Stimulated activated CD8-positive, alpha-beta memory T cell treated with anti-CD3 and anti-CD28 coated beads, Interleukin-7, amount 100 ng/mL, for 1 hour (primary cell): ENCODE measurements at places on chromosomes 3 and 15.

DNA sequence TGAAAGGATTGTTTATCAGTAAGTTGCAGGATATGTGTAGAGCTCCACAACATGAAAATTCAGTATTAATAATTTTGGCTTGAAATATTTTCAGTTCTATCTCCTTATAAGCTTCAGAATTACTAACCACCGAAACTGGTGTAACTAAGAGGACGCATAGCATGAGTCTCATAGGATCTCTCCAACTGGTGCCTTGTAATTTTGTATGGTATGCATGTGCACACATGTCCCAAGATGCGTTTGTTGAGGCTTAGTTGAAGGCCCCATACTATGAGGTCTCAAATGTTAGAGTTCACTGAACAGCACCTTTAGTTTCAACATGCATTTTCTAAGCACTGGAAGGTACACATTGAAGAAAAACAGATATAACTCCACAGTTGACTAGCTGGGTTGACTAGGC, 195.4 kb downstream of the TP63 start:
- DNase-seq = no peak

DNA sequence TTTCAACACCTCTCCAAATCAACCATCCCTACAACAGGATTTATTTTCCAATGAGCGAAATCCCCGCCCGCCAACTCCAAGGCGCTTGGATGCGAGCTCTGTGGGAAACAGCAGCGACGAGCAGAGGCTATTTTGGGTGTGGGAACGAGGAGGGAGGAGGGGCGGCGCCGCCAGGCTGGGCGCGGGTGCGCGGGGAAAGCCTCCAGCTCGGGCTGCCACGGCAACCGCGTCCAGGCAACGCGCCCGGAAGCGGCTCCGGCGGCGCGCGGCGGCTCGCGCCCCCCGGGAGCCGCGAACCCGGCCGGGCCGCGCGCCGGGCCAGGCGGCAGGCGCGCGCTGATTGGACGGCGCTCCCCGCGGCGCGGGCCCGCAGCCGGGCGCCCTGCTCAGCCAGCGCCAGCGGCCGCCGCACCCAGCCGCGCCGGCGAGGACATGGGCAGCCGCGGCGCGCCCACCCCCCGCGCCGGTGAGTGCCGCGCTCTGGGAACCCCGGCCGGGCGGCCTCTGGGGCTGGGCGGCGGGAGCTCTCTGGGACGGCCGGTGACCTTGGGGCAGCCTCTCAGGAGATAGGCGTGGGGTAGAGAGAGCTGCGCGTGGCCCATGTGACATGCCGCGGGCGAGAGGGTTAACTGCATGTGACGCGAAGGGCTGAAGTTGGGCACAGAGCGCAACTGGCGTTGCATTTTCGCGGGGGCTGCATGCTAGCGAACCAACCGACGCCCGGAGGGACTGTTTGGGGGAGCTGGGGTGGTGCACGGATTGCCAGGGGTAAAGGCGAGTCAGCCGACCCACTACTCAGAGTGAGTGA, at the start of gene FAM81A:
FAM81A (plus strand) TSS at position 370 of the 808 bp plus-strand sequence. CDS start 20,441 bp downstream, outside the sequence.
- no peak for DNase-seq

- no peak for DNase-seq
Measured at GRCh38 chr3:68648494-68648893, 283.9 kb downstream of the TAFA4 start.

DNA sequence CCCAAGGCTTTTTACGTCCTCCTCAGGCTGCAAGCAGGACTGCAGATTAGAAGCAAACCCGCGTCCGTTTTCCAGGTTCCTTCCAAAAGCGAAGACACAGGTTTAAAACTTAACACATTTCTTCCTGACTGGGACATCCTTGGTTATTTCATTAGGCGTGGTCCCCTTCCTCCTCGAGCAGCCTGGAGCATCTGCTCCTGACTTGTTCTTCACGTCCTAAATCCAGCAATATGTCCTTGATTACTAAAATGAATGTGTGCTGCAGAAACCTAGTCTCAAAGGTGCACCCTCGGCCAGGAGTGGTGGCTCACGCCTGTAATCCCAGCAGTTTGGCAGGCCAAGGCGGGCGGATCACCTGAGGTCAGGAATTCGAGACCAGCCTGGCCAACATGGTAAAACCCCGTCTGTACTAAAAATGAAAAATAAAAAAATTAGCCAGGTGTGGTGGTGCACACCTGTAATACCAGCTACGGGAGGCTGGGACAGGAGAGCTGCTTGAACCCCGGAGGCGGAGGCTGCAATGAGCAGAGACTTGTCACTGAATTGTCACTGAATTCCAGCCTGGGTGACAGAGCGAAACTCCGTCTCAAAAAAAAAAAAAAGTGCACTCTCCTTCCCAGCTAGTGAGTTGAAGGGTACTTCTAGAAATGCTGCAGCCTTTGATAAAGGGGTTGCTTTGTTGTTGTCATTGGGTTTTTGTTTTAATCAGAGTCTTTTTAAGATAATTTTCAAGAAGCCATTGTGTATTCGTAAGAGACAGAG, 842 bp upstream of the LRIG1 start:
- DNase-seq = no peak

- no peak for DNase-seq
Measured at GRCh38 chr3:2156244-2156847, 57.7 kb downstream of the CNTN4 start.

DNA sequence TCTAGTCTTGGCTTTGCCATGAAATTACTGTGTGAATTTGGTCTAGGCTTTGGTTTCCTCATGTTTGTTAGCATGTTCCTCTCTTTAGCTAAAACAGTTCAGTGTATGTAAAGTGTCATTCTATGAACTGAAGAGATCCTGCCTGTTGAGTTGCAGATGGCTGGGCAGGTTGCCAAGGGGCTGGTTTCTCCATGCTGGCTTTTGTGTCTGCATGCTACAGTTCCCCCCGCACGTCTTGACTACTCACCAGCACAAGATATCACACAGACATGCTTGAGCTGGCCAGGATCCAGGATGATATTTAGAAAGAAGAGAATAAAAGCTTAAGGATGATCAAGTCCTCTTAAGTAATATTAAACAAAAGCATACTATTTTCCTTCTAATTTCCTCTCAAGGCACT, 90.2 kb downstream of the CERS3 start:
- no peak for DNase-seq

GRCh38 chr3:87025661-87026645, 35.0 kb upstream of the VGLL3 start:
- no peak for DNase-seq

DNA sequence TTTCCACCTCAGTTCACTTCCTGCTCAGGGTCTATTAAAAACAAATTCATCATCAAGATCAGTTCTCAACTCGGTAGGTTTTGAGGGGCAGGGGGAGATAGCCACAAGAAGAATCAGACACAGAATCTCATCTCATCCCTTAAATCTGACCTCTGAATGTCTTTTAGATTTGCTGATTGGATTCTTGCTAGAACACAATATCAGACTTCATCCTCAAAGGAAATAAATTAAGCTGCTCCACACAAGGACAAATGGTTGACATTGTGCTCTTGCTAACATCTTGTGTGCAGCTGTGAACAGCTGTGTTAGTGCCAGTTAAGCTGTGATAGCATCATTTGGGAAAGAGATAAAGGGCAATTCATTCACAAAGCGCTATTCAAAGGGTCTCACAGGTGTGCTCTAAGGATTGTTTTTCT, 184.0 kb upstream of the ADAMTS9 start:
- no peak for DNase-seq

GRCh38 chr3:167952969-167953368, 142.8 kb downstream of the GOLIM4 start:
- DNase-seq = no peak

GRCh38 chr15:80978685-80979329, 10.8 kb downstream of the MESD start:
- no peak for DNase-seq

- no peak for DNase-seq
Measured at GRCh38 chr3:11002371-11002807, 9.8 kb downstream of the SLC6A1 start.

DNA sequence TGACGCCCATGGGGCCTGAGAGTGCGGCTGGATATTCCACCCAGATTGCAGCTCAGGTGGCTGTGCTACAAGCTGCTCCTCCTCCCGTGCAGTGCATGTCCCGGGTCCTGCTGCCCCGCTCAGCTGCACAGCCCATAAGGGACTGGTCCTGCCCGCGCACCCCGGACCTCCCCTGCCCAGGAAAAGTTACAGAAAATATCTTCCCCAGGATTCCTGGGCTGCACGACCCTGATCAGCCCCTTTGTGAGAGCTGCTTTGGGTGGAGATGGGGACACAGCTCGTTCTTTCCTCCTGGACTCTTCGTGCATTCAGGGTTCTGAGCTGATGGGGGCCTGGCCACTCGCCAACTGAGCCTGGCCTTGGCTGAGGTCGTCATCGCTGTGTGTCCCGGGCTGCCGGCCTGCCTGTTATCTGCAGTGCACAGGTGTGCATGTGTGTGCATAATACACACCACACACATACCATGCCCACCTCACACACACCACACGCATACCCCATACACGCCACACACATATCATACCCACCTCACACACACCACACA, 28.8 kb downstream of the APBA2 start:
- DNase-seq = no peak

GRCh38 chr15:98842973-98843285, 164.7 kb downstream of the PGPEP1L start:
- DNase-seq = no peak

DNA sequence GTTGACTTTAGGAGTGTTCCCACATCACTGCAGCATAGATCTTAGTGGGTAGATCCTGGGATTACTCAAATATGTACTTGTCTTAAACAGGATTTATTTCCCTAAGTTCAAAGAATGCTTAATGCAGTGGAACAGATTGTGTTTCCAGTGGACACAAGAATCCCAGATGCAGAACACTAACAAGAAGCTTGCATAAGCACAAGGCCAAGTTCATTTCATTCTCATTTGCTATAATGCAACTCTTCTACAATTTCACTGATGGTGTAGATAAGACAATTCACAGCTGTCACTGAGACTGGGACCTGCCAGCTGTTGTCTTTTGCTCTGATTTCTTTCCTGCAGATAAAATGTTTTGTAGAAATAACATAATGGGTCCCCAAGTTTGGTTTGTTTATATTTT, 225.6 kb downstream of the NFKBIZ start:
- DNase-seq = no peak
